ENCODE measurements at places on chromosomes 4 and X.

GRCh38 chrX:63751481-63751880 lies 33.5 kb downstream of the ARHGEF9 start:
- DNase-seq = no peak

DNA sequence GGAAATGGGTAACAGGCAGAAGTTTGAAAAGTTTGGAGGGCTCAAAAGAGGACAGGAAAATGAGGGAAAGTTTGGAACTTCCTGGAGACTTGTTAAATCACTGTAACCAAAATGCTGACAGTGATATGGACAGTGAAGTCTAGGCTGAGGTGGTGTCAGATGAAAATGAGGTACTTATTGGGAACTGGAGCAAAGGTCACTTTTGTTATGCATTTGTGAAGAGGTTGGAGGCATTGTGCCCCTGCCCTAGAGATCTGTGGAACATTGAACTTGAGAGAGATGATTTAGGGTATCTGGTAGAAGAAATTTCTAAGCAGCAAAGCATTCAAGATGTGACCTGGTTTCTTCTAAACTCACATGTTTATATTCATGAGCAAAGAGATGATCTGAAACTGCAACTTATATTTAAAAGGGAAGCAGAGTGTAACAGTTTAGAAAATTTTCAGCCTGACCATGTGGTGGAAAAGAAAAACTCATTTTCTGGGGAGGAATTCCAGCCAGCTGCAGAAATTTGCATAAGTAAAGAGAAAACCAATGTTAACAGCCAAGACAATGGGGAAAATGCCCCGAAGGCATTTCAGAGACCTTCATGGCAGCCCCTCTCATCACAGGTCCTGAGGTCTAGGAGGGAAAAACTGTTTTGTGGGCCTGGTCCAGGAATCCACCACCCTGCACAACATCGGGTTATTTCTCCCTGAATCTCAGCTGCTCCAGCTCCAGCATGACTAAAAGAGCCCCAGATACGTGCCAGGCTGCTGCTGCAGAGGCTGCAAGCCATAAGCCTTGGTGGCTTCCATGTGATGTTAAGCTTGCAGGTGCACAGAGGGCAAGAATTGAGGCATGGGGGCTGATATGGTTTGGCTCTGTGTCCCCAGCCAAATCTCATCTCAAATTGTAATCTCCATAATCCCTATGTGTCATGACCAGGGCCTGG lies 632.5 kb upstream of the GNPDA2 start:
- no peak for DNase-seq

DNA sequence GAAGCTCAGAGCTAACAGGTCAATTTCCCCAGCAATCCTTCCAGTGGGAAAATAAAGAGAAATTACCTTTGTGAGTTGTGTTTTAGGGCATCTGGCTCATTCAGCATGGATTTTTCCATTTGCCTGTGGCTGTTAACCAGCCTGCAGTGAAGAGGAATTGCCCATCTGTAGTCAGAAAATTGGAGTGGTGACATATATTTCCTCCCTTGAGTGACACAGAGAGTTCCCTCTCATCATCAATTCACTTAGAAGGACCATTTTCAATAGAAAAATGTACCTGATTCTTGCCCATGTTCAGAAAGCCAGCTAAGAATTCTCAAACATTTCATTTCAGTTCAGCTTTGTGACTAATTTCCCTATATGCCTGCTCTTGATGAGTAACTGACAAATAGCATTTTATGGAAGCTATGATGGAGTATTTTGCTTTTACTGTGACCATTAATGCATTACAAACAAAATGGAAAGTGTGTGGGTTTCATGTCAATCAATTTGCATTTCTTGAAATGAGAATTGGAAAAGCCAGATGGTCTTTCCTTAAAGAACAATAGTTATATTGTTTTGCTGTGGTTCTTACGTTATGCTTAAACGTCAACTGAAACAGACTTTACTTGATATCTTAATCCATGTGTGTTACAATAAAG lies 155.8 kb downstream of the NWD2 start:
- no peak for DNase-seq

- DNase-seq = no peak
Measured at GRCh38 chr4:153063490-153063889, 127.4 kb downstream of the FHDC1 start.

- no peak for DNase-seq
Measured at GRCh38 chr4:124593494-124593893, 119.0 kb downstream of the ANKRD50 start.

- DNase-seq = no peak
Measured at GRCh38 chr4:52612341-52612740, 46.8 kb downstream of the USP46 start.

DNA sequence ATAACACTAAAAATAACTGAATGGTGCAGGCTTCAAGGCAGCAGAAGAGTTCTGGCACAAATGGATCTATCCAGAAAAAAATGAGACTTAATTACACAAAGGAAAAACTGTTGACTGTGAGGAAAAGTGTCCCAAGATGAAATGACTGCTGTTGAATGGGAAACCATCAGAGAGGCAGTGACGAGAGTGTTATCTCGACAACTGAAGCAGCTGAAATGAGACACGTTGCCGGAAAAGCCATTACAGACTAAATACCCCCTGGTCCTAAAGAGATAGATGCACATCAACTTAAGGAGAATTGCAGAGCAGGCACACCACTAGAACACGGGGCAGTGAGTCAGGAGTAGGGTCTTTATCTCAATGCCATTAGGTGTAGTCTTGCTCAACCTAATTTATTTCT lies 277.8 kb downstream of the DMD start:
- no peak for DNase-seq

DNA sequence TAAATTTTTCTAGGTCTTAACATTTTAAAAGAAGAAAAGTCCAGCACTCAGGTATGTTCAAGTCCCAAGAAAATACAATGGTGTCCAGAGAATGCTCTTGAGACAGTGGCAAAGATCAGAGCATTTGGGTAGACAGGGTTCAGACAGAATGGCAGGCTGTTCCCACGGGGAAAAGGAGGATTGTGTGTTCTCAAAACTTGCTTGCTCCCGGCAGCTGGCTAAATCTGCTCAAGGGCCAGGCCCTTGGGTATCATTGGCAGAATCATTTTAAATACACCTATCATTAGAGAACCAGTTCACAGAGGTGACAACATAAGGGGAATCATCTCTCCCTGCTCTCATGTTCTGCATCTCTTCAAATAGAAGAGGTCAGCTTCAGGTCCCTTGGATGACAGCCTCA lies 456.3 kb downstream of the DTHD1 start:
- DNase-seq = no peak

DNA sequence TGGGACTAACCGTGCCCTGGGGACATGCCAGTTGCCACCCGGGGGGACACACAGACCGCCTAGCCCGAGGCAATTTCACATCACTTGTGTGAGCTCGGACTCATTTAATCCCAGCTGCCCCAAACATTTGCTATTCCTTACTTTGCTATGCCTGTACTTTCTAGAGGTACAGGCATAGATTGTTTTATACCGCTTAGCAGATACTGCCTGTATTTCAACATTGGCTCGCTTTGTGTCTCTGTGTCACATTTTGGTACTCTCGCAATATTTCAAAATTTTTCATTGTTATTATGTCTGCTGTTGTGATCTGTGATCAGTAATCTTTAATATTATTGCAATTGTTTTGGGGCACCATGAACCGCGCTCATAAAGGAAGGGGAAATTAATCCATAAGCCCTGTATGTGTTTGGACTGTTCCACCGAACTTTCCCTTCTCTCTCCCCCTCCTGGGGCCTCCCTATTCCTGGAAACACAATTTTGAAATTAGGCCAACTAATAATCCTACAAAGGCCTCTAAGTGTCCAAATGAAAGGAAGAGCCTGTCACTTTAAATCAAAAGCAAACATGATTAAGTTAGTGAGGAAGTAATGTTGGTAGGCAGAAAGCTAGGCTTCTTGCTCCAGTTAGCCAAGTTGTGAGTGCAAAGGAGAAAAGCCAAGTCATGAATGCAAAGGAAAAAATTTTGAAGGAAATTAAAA lies 568 bp upstream of the CASP6 start:
- no peak for DNase-seq

GRCh38 chr4:139367421-139368090 lies 65.3 kb upstream of the NDUFC1 start:
- no peak for DNase-seq

- no peak for DNase-seq
Measured at GRCh38 chr4:151099976-151100417, 569 bp downstream of the RPS3A start.

DNA sequence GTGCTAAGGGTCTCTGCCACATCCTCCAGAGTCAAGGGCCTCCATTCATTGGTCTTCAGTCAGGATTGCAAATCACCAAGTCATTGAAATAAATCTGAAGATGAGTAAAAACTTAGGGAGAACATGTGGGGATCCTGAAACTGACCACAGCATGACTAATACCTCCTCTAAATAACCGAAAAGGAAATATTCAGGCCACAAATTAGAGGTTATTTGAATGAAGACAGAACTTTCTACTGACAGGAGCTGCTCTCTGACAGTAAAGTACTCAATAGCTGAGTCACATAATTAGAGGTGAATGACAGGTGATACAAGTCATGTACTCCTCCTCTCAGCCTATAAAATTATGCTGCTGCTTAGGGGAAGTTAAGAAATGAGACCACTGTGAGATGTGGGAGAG lies 240.2 kb upstream of the F9 start:
- DNase-seq = no peak

DNA sequence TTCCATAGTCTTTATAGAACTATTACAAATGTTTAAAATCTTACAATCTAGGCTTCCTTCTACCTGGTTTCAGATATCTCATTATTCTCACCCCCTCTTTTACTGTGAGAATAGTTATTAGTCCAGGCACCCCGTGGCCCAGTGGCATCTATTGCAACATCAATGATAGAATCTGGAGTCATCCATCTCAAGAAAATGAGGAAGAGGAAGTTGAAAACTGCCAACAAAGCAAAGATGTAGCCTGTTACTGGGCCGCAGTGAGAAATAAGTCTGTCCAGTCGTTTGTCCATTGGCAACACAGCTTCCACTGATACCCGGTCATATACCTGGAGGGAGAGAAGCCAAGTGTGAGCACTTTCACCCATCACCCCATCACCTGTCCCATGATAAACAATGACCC lies 6.0 kb upstream of the ASB11 start:
- DNase-seq = no peak

DNA sequence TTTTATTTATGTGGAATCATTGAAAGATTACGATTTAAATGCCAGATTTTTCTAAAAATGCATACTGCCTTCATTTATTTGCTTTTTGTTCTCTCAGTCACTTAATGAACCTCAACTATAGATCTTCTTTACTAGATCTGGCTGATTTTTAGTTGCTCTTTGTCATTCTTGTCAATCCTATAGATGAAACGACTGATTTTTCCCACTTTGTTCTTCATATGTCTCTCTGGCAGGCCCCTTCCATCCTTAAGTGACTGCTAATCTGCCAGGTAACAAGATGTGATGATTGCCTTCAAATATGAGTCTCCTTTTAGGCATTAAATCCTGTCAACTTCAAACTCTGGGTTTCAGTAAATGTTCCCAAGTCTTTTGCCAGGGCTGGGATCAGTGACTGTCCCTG lies 61.0 kb downstream of the ALG13 start:
- DNase-seq = no peak

- peak; percentile 53 for DNase-seq
Measured at GRCh38 chr4:166501941-166502382, 628.9 kb downstream of the TLL1 start.

DNA sequence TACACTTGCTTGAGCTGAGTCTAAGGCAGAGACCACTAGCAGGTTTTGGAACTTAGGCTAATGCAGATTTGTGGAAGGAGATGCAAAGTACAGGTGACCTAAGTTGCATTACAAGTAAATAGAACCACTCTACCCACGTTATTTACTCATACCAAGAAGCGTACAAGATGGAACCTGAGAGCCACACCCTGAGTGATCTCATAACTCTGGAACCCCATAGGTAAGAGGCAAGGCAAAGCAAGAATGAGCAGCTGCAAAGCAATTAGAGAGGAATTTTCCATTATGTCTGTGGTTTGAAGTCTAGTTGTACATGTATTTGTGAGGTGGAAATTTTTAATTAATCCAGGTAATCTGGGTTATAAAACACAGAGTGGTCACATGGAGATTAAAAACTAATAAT lies 55.4 kb downstream of the CC2D2A start:
- DNase-seq = no peak

DNA sequence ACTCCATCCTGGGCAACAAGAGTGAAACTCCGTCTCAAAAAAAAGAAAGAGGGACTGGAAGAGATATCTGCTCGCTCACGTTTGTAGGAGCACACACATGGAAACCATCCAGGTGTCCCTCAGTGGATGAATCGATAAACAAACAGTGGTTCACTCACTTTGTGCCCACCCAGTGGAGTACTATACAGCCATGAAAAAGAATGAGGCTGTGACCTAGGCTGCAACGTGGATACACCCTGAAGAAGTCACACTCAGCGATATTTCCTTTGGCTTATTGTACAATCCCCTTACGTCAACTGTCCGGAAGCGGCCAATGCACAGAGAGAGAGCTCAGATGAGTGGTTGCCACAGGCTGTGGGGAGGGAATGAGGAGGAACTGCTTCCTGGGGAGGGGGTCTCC lies 82.3 kb upstream of the PPP2R3B start:
- no peak for DNase-seq

GRCh38 chr4:65917486-65917885 lies 247.2 kb upstream of the EPHA5 start:
- no peak for DNase-seq

- DNase-seq = no peak
Measured at GRCh38 chr4:176810481-176811249, 17.9 kb upstream of the VEGFC start.

DNA sequence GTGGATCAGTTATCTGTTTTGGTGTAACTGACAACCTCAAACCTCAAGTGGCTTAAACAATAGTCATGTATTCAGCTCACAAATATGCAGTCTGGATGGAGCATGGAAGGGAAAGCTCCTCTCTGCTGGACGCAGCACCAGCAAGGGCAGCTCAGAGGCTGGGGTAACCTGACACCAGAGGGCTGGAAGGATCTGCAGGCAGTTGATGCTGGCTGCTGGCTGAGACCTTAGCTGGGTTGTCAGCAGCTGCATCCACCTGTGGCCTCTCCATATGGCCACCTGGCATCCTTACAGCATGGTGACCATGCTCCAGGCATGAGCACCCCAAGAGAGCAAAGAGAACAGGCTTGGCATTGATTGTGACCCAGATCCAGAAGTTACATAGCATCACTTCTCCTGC lies 46.7 kb downstream of the ENPP6 start:
- no peak for DNase-seq

- DNase-seq = no peak
Measured at GRCh38 chr4:184355111-184355604, 119.2 kb downstream of the IRF2 start.

- no peak for DNase-seq
Measured at GRCh38 chr4:175635546-175635945, 176.5 kb downstream of the GPM6A start.

Data from mesothelial cell of epicardium (in vitro differentiated cells).